PC-9 (cell line): ENCODE measurements at places on chromosomes 7 and 10.

GRCh38 chr10:44932517-44933450, 21.6 kb downstream of the TMEM72 start:
- peak; percentile 52 for DNase-seq

- no peak for DNase-seq
Observed at GRCh38 chr10:78761311-78761781, 307.4 kb upstream of the ZMIZ1 start.

DNA sequence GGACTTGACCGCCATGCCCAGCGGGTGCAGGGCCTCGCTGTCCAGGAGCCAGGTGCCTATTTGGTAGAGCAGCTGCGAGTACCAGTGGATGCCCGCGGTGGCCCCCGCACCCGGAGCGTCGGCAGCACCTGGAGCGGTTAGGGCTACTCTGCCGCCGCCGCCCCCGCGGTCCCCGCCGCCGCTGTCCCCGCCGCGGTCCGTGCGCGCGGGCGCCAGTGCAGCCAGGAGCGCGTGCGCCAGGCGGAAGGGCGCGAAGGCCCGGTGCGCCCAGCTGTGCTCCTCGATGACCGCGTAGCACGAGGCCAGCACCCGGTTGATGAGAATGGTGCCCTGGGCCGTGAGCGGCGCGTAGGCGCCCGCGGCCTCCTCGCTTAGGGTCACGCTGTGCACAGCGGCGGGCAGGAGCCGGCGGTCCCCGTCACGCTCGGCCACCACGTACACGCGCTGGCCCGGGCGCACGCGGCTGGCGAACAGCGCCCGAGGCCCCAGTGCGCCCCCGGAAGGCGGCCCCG, 9.3 kb downstream of the SHH start:
- no peak for DNase-seq

DNA sequence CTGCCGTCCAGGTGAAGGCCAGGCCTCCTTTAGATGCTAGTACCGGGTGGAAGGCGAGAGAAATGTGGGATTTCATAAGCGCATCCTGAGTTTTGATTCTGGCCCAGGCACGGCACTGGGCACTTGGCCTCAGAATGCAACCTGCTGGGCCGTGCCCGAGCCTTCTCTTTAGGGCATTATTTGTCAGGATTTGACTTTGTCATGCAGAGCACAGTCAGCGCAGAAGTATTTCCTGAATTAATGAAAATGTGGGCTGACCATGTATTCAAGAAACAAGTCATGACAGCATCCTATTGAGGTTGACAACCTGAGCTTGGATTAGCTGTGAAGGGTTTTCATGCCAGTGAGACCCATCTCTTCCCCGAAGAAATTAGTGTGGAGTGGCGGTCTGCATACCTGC, 34.4 kb downstream of the RCC1L start:
- no peak for DNase-seq

DNA sequence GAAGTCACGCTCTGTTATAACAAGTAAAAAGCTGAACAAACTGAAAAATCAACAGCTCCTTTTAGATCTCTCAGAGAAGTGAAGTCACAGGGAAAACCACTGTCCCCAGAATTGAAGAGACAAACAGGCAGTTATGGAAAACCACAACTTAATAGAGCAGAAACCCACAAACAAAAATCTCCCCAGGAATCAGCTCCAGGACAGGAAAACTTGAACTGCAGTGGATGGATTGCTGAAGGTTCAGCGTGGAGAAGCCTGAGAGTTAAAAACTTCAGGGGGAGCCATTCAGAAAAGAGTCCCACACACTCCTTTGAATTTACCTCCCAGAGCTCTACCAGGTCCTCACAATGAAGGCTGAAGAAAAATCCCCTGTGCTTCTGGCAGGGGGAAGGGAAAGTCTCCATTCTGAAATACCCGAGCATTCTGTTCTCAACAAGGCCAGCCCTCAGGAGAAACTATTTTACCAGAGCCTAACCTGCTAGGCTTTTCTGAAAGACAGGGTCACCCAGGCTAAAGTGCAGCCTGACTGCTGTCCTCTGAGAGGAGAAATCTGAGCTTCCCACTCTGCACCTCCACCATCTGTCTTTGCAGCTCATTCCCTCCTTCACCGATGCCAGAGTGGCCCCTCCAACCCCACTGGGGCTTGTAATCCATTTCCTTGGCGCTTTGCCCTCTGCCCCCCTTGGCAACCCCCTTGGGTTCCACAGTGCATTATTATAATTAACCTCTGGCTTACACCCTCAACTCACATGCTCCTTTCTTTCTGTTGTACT, 65.0 kb upstream of the CCNY start:
- DNase-seq, result no peak

GRCh38 chr7:5564894-5565293, 141.3 kb upstream of the TNRC18 start:
- no peak for DNase-seq

DNA sequence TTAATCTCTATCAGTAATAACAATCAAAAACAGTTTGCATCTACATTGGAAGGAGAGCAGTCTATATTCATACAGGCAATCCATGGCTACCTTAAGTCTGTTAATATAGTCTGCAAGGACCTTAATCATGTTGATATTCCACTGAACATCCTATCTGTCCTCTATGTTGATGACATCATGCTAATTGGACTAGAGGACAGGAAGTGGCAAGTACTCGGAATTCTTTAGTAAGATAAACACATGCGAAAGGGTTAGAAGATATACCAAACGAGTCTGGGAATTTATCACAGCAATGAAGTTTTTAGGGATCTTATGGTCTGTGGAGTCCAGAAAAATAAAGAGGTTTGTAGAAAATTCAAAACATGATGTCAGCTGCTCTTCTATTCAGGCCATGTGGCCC, 11.3 kb upstream of the SAMD9L start:
- no peak for DNase-seq

DNA sequence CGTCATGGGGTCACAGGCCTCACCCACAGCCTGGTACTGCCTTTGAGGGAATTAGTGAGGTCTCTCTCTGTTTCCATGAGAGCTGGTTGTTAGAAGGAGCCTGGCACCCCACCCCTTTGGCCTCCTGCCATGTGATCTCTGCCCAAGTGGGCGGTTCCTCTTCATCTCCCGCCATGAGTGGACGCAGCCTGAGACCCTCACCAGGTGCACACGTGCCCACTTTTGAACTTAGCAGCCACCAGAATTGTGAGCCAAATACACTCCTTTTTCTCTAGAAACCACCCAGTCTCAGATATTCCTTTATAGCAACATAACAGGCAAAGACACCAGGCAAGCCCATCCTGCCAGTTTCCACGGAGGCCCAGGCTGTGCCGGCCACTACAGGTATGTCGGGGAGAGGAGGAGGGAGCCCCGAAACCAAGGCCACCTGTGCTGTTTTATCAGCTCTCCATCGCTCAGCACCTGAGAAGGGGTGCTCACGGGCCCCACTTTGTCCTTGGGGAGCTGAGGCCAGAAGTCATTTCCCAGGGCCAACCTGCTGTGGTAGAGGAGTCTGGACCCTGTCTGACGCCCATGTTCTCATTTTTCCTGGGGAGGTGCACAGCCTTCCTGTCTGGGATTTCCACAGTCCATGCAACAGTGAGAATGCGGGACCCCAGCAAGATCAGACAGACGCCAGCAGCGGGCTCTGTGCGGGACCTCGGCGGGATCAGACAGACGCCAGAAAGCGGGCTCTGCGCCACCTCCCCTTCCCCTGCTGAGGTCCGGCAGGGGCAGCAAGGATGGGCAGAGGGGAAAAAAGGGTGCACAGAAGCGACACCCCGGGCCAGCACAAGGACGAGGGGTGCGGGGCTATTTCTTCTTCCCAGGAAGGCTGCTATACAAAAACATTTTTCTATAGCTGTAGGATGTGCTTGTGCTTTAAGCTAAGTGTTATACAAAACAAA, 220.5 kb downstream of the ELFN1 start:
- DNase-seq, result peak; percentile 10

- no peak for DNase-seq
Observed at GRCh38 chr7:13262929-13263530, 575.6 kb downstream of the ARL4A start.

DNA sequence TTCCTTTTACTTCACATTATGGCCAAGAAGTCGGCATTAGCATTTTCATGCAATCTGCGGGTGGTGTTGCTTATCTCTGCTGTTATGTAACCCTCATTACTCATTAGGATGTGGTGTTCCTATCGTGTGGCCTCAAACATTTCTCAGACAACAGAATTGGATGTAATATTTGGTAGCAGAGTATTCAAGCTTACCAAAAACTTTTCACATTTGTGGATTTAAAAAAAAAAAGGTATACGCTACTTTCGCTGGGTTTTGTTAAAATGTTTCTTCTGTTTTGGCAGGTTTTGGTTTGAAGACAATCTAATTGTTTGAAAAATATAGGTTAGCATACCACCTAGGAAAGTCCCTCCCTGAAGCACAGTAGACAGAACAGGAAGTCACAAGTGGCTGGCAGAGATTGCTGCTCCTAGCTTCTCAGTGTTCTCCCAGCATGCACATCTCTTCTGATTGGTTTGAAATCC, 128.8 kb downstream of the GATA3 start:
- peak; percentile 33 for DNase-seq

DNA sequence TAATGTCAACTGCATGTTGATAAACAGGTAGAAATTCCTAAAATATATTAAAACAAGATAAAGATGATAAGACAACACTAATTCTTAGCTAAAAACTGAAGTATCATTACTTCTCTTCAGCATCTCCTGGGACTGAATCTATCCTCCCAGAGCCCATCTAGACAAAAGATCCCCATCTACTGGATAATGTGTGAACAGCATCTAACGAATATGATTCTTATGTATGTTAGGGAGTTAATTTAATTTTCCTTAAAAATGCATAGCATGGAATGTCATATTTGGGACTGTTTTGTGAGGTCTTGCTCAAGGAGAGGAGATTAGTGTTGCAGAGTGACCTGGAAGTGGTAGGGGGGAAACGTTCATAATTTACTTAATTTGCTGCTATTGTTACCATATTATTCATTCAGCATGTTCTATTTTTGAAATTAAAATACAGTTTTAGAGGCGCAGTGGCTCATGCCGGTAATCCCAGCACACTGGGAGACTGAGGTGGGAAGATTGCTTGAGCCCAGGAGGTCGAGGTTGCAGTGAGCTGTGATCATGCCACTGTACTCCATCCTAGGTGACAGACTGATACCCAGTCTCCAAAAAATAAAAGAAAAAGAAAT, 305.1 kb upstream of the CSTF2T start:
- DNase-seq, result no peak
